ENCODE measurements at places on chromosomes 1 and 21.

- DNase-seq: no peak
These were observed 8.9 kb upstream of the RAB3GAP2 start for GRCh38 chr1:220281159-220281574.

- no peak for DNase-seq
These were observed 1.7 kb upstream of the GADD45A start for GRCh38 chr1:67683316-67683715.

DNA sequence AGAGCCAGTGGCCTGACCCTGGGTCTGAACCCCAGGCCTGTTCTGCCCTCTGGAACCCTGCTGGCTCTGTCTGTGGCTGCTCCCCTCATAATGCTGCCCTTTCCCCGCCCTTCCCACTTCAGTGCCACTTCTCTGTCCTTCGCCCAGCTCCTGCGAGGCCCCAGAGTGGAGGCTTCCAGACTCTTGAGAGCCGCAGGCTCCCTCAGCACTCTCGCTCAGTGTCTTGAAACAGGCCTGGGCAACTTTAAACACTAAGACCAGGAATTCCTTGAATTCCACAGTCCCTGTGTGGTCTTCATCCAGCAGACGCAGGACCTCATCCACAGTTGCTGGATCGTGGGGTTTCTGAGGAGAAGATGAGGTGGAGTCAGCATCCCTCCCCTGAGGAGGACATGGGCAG, 3.5 kb downstream of the CRNN start:
- DNase-seq: no peak

DNA sequence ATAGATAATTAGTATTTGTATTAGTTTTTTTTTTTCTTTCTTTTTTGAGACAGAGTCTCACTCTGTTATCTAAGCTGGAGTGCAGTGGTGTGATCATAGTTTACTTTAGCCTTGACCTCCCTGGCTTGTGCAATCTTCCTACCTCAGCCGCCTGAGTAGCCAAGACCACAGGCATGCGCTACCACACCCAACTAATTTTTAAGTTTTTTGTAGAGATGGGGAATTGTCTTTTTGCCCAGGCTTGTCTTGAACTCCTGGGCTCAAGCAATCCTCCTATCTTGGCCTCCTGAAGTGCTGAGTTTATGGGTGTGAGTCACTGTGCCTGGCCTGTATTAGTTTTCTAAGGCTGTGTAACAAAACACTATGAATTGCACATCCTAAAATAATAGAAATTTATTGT, 58.3 kb downstream of the MSH4 start:
- DNase-seq: no peak

- DNase-seq: no peak
These were observed 19.6 kb downstream of the CAP1 start for GRCh38 chr1:40059960-40060750.

GRCh38 chr1:226063977-226064815, 1.7 kb downstream of the H3-3A start:
- DNase-seq: peak; percentile 14

DNA sequence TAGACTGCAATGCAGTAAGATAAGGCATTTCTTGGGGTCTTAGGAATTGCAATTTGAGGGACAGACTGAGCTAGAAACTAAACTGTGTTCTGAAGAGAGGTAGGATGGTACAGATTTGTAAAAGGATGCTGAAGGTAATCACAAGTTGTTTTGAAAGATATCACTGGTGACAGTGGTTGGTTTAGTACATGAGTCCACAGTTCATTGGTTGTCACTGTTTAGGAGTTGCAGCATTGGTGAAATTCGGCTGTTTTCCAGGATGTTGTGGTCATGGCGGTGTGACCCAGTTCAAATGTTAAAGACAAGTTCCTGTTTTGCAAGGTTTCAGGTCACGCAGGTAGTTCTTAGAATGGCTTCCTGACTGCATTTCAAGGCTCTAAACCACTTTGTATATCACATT, 292.8 kb upstream of the B3GALT2 start:
- peak; percentile 93 for DNase-seq

- no peak for DNase-seq
These were observed 394.8 kb downstream of the LMX1A start for GRCh38 chr1:164961715-164962114.

GRCh38 chr1:39917825-39918224, 16.1 kb upstream of the MYCL start:
- DNase-seq: no peak

GRCh38 chr1:160653620-160654016, 6.8 kb upstream of the SLAMF1 start:
- no peak for DNase-seq

DNA sequence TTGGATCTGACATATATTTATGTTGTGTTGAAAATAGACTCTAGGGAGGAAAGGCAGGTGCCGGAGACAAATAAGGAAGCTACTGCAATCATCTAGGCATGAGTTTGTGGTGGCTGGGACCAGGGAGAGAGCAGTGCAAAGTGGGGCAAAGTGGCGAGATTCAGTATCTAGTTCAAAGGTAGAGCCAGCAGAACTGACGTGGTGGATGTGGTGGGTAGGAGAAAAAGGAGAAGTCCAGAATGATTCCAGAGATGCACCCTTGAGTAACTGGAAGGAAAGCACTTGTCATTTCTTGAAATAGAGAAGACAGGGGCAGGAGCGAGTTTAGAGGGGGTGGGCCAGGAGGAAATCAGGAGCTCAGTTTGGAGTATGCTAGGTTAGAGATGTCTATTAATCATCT, 275.2 kb downstream of the KAZN start:
- no peak for DNase-seq

GRCh38 chr1:160362168-160362957, 4.5 kb upstream of the NHLH1 start:
- DNase-seq: no peak

DNA sequence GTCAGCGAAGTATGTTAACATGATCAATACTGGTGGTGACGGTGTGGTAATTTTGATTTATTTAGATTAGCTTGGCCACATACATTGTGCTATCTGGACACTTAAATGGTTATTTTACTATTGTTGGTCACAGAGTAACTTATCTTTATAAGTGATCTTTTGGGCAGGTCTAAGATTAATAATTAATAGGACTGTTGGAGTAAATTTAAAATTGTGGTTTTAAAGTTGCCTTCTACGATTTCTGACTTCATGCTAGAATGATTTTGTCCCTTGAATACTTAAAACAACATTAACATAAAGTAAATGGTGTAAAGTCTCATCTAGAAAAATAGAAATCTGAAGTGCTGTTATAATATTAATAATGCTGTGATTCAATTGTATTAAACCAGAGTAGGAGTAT, 14.7 kb downstream of the SRRM1 start:
- DNase-seq: no peak

GRCh38 chr1:190179817-190180216, 297.8 kb downstream of the BRINP3 start:
- no peak for DNase-seq

DNA sequence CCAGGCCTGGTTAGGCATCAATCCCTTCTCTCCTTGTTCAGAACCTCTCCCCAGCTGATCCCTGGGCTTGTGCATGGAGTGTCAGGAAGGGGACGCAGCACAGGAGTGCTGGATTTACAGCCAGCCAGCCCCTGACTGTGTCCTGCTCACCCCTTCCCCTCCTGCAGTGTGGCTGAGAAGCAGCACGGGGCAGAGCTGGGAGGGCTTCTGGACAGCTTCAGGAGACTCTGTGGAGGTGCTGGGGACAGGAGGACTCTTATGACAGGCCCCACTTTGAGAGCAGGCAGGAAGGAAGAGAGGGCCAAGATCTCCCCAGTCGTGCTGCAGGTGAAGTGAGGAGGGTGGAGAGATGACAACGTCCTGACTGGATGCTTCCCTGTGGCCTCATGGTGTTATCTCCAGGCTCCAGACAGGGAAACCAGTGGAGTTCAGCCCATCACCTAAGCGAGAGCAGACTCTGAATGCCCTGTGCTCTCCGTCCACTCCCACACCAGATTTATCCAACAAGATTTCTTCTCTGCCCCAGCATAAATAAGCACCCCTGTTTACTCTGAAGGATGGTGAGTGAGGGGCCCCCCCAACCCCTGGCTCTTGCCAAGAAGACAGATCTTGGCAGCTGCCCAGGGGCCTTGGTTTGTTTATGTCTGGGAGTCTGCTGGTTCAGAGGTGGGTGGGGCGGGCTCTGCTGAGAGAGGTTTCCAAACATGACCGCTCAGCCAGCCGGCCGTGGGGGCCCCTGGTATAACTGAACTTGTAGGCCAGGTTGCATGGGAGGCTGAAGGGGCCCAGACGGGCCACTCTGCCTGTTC, 21.3 kb downstream of the TMCC2 start:
- no peak for DNase-seq

- DNase-seq: peak; percentile 12
These were observed 100.8 kb upstream of the SLC45A1 start for GRCh38 chr1:8217011-8217711.

- DNase-seq: no peak
These were observed 1342.2 kb downstream of the PLA2G4A start for GRCh38 chr1:188170935-188171334.

DNA sequence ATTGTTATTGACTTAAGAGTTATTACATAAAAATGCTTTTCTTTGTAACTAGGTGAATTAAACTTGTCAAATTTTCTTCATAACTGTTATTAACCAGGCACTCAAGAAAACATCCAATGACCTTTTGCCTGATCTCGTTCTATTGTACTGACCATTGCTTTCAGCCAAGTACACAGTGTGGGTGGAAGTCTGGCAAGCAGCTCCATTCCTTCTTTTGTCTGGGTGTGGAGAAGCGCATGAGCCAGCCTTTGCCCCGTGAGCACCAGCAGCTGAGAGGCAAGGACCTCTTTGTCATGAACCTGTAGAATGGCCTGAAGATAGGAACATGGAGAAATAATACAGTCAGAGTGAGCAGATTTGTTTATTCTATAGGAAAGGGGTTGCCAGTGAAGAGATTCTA, 57.5 kb downstream of the IARS2 start:
- DNase-seq: no peak

DNA sequence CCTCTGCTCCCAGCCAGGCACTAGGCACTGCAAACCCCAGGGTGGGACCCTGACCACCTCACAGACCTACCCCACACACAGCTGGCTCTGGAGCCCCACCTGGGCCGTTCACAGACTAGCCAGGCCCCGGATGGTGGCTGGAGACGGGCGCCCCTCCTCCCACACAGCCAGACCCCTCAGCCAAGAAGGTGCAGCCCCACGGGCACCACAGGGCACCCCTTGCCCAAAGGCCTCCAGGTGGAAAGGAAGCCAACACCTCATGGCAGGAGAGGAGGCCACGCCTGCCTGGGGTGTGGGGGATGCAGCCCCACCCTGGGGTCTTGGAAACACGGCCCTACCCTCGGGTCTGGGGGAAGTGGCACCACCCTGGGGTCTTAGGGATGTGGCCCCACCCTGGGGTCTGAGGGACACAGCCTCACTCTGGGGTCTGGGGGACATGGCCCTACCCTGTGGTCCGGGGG, 44.6 kb downstream of the WNT9A start:
- DNase-seq: no peak

GRCh38 chr1:203511513-203511912, 17.6 kb downstream of the OPTC start:
- DNase-seq: no peak

- DNase-seq: no peak
These were observed 109.9 kb downstream of the CASZ1 start for GRCh38 chr1:10686404-10687040.

GRCh38 chr1:232586679-232587078, 43.3 kb downstream of the SIPA1L2 start:
- no peak for DNase-seq

GRCh38 chr1:192477630-192478029, 97.9 kb upstream of the RGS1 start:
- no peak for DNase-seq

DNA sequence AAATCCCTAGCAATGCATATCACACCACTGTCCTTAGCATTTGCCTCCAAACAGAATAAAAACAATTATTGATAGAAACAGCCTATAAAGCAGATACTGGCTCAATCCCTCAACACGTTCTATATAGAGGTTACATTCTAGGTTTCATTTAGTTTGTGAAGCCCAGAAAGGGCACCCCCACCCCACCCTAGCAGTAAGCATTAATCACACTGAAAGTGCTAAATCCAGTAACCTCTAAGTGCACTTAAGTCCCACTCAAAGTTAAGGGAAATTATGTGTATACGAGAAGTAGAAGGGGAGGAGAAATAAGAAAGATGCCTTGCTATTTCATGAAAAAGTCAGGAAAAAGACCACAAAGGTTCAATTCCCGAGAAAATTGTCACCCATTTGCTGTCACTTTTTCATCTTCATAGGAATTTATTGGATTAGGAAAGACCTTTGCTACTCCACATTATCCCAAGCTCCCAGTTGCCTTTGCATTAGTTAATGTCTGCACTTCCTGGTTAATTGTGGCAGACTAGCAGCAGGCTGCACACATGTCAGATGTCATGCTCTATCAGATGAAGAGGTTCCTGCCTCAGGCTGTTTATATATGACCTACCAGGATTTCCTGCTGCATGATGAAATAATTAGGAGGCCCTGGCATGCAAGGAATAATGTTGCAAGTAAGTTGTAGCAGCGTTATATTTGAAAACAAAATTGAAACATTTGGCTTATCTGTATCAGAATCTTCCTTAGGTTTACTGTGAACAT, 54.5 kb upstream of the LHX8 start:
- no peak for DNase-seq

DNA sequence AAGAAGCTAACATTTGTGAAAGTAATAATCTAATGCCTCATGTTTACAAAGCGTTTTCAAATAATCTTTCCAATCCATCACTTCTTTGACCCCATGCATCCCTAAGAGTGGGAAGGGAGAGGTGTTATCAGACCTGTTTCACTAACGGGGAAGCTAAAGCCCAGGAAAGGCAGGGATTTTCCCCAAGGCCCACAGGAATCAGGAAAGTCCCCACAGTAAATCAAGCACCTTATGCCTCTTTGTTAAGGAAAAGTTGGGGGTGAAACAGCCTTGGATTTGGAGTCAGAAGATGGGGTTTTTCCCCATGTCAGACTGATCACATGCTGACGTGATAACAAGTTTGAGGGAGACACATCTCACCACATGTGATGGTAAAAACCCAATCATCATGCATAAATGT, 20.0 kb upstream of the ANGPTL7 start:
- no peak for DNase-seq

DNA sequence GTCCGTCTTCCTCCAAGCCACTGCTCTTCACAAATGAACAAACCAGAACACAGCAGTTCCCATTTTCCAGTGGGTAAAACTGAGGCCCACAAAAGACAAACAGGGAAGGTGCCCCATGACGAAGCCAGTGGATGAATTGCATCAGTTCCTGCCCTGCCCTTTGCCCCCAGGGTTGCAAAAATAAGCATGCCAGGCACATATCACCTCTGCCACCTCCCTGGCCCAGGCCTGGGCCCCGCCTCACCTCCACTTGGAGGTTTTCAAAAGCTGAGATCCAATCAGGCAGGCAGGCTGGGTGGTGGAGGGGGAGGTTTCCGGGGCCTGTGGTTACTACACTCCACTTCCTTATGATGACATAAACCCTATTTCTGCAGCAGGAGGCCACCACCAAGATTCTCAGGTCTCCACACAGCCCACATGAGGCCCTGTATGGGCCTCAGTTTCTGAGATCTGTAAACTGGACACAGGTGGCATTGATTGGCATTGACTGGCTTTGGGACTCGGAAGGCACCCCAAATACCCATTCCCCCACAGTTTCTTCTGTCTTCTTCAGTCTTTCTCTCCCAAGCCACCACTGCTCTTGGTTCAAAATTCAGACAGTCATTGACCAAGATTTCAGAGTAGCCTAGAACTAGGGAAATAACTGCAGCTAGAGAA, 4.1 kb downstream of the KIF21B start:
- peak; percentile 95 for DNase-seq

Measured in activated CD4-positive, alpha-beta T cell treated with anti-CD3 and anti-CD28 coated beads, Interleukin-2, amount 10 ng/mL, durations not matched to agents 7 days and 5 days (primary cell).